Heart right ventricle (tissue), 16 donors: ENCODE measurements at places on chromosomes 6 and 20. TPM values are rescaled to one million over a fixed set of nuclear protein-coding genes. Genes with fewer than 3 reads are reported as not detected.

Gene GTSF1L
- total RNA-seq: not detected

- DNase-seq: no peak
Observed at GRCh38 chr20:9985773-9986172, 49.0 kb upstream of the ANKEF1 start.

DNA sequence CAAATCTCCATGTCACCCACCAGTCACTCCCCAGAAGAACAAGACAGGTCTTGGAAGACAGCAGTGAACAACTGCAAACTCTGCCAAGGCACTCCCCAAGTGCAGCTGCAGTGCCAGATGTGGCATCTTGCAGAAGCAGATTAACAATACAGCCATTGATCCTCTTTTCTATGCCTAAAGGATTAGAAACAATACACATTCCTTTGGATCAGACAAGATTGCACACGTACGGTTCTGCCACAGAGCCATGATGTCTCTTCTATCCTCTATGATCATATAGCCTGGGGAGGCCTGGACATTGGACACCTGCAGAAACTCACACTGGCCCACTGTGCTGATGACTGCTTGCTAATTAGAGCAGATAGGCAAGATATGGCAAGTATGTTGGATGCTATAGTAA lies 155.9 kb downstream of the MYLK4 start:
- no peak for DNase-seq

GRCh38 chr6:158773581-158774449 lies 45.4 kb downstream of the EZR start:
- DNase-seq: no peak

DNA sequence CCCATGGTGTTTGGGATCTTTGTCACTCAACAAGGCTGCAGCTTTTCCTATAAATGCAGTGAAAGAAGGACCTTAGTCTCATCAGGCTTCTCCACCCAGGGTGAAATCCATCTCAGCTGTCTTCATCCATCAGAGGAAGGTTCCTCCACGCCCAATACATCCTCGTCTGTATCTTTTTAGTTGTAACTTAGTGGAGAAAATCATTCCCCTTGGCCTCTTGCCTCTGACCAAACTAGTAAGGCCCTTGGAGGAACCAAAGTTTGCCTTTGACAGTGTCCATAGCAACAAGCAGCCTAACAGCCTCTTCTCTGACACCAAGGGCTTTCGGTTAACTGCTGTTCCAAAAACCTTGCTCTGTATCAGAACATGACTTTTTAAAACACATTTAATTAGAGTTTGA lies 230.3 kb upstream of the ECI2 start:
- DNase-seq: no peak

Gene LAMA4
- total RNA-seq: 78.4 TPM

GRCh38 chr6:2725999-2726567 lies 24.6 kb downstream of the MYLK4 start:
- no peak for DNase-seq

GRCh38 chr20:62922451-62922921 lies 3.8 kb downstream of the DIDO1 start:
- no peak for DNase-seq
